ENCODE measurements at places on chromosomes 7 and 10. TPM values are rescaled to one million over a fixed set of nuclear protein-coding genes. Genes with fewer than 3 reads are reported as not detected.

The ZPBP gene
- not detected for total RNA-seq

DNA sequence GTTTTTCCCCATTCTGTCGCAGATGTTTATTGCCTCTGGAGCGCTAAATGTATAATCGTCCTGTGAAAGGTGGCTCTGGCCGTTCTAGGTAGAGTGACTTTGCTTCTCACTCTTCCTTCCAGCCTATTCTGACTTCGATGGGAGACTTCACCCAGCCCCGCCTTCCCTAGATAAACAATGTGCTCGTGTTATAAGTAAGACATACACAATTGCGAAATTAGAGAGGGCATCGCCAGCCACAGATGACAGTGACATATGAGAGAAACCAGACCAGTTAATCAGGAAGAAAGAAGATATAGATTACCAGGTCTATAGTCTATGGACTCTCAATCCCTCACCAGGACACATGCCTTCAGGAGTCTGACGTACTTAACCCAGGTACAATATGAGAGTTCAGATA is 1050.5 kb upstream of the AUTS2 start:
- H3K4me3 ChIP-seq: no peak overlapping the region
- no peaks in the 10 kb centered on the region for H3K36me3 ChIP-seq
- DNase-seq: no peak
- H3K4me1 ChIP-seq: no peaks in the 10 kb centered on the region
- H3K27ac ChIP-seq: no peak overlapping the region

DNA sequence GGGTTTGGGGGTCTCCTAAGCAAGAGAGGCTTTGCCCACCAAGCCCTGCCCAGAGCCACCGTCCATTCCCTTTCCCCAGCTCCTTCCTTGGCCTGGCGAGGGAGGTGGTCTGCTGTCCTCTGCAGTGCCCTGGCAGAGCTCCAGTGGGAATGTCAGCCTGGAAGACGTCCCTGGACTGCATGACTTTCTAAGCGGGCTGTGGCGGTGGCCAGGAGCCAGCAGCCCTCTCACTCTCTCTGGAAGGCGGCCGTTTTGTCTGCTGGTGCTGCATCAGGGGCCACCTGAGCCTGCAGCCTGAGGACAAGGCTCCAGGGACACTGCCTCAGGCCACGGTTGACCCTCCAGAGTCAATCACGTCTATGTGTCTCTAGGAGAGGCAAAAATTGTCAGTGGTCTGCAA is 271.0 kb downstream of the SKAP2 start:
- H3K27ac ChIP-seq: no peak overlapping the region
- no peaks in the 10 kb centered on the region for H3K4me1 ChIP-seq
- no peak for DNase-seq
- H3K36me3 ChIP-seq: no peaks in the 10 kb centered on the region
- H3K4me3 ChIP-seq: no peak overlapping the region

The LRRN3 gene
- 193 TPM for total RNA-seq

The CYP26C1 gene
- not detected for total RNA-seq

GRCh38 chr10:44972874-44973306 is 5.7 kb downstream of the DEPP1 start:
- no peak overlapping the region for H3K27ac ChIP-seq
- DNase-seq: no peak
- H3K36me3 ChIP-seq: peaks cover 2% of the 10 kb centered on the region
- H3K4me1 ChIP-seq: peaks cover 16% of the 10 kb centered on the region
- no peak overlapping the region for H3K4me3 ChIP-seq
- H3K27me3 ChIP-seq: no peaks in the 10 kb centered on the region
